ENCODE measurements at places on chromosomes 6 and 20.

GRCh38 chr6:37491171-37491829 is 8.4 kb downstream of the CCDC167 start:
- DNase-seq: no peak

- DNase-seq: no peak
Measured at GRCh38 chr20:51831866-51832265, 29.5 kb upstream of the SALL4 start.

- DNase-seq: no peak
Measured at GRCh38 chr20:54193817-54194216, 14.1 kb upstream of the PFDN4 start.

DNA sequence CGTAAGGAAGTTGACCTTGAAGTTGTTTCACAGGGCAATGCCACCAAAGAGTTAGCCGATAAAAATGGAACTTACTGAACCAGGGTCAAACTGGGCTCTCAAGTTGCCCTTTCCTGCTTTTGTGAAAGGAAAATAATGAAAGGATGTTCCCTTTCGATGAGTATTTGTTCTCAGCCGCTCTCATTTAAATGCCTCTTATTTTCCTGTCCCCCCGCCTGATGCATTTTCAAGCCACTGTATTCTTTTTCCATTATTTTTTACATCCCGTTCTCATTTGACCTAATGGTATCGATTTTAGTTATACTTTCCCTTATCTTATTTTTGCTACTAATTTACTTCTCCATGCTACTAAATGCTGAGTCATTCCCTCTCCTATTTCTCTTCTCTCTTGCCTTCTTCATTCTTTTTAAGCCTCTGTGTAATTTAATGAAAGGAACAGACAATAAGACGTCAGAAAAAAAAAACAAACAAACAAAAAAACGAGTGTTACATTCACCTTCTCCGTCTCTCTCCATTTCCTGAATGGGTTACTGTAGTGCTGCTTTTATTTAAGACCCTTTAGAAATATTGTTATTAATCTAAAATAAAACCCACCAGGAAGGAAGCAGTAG is 655 bp upstream of the NDUFAF4 start:
- no peak for DNase-seq

DNA sequence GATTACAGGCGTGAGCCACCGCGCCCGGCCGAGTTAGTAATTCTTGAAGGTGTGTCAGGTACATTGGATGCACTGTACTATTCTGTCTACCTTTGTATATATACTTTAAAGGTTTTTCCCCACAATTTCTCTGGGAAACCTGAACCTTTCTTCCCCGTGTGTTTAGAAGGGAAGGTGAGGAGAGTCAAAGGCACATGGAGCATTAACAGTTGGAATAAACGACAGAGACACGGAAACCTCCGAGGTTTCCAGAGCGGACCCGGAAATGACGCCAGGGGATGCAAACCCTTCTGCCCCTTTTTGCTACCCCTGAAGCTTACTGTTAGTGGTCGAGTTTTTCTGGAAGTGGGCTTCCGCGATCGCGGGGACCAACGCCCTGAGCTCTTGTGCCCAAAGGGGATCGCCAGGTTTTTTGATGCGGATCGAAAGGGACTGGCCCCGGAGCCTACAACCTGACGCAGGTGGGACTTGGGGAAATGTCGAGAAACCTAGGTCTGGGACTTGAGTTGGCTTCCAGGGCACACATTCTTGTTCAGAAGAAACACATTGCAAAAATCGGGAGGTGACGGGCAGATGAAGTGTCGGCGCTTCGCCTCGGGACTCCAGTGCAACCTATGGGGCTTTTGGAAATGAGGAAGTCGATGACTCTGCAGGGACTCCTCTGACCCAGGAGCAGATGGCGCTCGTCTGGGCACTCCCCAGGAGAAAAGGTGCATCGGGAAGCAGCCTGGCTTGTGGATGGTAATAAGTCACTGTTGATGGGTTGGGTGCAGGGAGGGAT is 218.2 kb downstream of the OR2B2 start:
- peak; percentile 84 for DNase-seq

DNA sequence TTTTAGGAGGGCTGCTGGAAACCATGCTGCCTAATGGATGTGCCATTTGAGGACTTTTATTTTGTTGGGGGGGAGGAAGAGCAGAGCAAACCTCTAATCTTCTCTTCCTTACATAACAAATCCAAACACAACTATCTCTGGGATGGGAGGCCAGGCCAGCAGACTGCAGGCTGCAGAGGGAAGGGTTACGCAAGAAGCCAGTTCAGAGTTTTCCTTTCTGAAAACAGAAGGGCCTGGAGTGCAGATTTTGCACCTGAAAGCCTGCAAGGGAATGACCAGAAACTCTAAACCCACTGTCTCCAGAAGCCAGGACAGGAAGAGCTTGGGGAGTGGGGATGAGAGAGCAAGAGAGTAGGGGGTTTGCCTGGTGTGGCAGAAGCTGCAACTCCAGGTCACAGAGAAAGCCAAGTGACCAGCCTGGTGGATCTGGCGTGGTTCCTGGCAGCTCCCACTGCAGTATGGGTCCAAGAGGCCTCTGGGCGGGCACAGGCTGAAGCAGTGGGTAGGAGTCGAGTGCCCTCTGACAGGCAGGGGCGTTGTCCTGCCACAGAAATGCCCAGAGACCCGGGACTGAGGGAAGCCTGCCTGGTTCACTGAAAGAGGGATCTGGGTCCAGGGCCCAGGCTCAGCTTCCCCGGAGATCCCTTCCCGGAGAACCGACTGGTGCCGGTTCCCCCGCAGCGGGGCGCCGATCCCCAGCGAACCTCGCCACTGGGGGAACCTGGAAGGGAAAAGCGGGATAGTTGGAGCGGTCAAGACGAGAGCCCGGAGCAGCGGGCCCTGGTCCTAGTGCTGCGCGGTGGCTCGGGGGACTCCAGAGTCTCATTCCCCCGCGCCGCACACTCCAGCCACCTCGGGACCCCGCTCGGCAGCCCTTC is 6.7 kb downstream of the MAFB start:
- DNase-seq: peak; percentile 57

DNA sequence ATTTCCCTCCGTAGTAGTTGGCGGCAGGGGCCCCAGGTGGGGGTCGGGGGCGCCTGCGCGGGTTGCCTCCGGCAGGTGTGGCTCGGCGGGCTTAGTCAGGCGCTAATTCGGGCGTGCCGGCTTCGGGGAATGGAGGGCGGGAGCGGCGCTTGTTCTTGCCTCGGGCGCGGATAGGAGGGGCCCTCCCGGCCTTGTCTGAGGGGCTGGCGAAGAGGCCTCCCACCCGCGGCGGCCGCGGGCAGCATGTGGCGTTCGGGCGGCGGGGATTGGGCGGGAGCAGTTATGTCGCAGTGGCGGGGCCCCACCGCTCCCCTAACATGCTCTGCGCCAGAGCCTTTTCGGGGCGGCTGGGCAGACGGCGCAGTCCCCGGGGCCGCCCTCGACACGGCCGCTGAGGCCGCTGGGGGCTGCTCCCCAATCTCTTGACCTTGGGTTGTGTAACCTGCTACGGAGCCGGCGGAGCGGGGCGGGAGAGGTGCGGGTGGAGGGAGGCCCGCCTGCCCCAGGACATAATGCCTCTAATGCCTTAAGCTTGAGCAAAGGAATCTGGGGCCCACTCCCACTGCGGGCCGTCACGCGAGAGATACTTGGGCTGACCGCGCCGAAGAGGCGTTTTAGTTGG is 1.1 kb downstream of the AMD1 start:
- peak; percentile 77 for DNase-seq

DNA sequence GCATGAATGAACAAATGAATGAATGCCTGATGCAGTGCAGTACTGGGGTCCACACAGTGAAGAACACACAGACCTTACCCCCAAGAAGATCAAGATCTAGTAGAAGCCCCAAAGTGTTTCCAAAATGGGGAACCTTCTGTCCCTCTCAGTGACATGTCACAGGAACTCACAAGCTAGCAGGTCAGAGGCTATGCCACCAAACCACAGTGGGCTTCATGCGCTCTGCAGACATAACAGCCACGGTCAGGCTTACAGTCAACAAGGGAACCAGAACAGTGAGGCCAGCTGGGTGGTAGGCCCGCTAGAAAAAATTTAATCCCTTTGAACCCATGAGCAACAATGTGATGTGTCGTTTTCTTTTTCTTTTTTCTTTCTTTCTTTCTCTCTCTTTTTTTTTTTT is 20.2 kb upstream of the ARFGEF2 start:
- DNase-seq: no peak

GRCh38 chr20:14902432-14903089 is 565.1 kb upstream of the FLRT3 start:
- DNase-seq: no peak

DNA sequence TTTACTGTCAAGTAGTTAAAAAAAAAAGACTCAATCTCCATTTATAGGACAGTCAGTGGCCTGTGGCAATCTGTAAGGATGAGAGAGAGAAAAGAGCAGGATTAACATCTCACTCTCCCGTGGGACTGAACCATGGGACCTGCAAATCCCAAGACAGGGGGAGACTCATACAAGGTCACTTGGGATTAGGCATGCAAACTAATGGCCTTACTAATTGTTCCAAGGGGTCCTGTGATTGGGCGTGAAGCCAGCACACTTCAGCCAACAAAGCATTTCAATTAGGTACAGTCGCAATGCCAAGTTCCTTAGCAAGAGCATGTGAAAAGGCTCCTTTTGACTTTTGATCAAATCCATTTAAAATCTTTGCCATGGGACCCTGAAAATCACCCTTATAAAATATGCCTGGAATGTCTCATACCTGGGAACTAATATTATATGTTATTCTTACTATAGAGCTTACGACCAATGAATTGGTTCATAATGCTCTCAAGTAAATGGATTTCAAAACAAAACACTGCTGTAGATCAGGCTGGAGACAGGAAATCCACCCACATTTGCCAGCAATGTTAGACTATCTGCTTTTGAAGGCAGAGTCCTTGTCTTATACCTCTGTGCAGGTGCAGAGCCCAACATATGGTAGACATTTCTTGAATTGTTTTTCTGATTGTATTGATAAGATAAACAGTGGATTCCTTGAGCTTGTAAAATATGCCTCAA is 412.5 kb downstream of the GJA1 start:
- peak; percentile 83 for DNase-seq

DNA sequence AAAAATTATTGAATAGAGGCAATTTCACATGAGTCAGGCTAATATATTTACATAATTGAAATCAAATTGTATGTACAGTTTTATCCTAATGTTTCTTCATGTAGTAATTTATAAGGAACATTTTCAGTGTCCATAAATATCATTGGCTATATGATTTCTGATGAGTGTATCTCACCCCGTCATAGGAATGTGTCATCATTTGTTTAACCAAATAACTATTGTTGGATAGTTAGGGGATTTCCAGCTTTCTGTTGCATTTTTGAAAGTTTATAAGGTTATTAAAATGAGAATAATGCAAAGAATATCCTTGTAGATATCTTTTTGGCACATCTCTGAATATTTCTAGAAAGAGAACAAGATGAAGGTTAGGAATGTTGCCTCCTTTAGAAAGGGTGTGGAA is 39.0 kb downstream of the SYTL3 start:
- DNase-seq: no peak

GRCh38 chr6:24766680-24767462 is 7.9 kb upstream of the GMNN start:
- DNase-seq: no peak

GRCh38 chr6:106746652-106747051 is 117.3 kb downstream of the QRSL1 start:
- no peak for DNase-seq

GRCh38 chr6:106117579-106117978 is 31.4 kb downstream of the PRDM1 start:
- DNase-seq: no peak

- no peak for DNase-seq
Measured at GRCh38 chr6:155004017-155004416, 8.9 kb downstream of the TIAM2 start.

GRCh38 chr6:149566410-149567193 is 427 bp downstream of the GINM1 start:
- DNase-seq: peak; percentile 87

DNA sequence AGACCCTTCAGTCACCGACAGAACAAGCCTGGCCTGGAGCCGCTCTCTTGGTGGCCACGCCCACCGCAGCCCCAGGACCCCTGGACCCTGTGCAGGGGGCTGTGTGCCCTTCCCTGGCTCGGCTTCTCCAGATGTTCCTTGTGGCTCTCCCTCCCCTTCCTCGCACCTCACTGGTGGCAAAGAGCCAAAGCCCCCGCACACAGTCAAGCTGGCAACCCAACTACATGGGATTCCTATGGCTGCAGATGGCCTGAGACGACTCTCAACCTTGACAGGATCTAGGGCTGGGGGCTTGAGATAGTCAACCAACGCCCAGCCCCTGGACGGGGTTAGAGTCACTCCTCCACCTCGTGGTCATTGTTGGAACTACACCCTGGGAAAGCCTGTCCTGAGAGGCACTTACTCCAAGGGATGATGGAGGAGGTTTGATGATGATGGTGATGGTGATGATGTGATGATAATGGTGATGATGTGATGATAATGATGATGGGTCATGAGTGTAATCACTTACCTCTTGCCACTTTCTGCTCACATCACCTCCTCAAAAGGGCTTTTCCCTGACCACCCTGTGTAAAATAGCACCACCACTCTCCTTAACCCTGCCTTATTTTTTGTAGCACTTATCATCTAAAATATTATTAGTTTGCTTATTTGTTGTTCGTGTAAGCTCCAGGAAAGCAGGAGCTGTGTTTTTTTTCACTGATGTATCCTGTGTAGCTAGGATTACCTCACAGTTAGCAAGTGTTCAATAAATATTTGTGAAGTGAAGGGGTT is 278.4 kb downstream of the LRFN2 start:
- DNase-seq: peak; percentile 97

DNA sequence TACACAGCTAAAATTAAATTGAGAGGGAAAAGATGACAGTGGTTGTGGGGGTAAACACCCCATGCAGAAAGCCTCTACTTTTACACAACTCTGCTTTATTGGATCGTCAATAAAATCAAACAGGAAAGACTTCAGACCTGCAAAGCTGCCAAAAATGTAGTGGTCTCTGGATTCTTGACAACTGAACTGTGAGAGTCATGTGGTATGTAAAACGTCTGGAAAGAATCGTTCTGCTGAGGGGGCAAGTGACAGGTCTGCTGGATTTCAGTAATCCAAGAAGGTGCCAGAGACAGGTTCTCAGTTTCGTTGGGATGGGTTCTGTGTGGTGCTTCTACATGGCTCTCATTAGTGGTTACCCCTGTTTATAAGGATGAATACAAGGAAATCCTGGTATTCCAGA is 63.3 kb downstream of the TSPYL4 start:
- no peak for DNase-seq

GRCh38 chr6:50836231-50836630 is 17.6 kb downstream of the TFAP2B start:
- DNase-seq: no peak

GRCh38 chr6:42436825-42437224 is 14.9 kb downstream of the TRERF1 start:
- DNase-seq: no peak

GRCh38 chr6:21752054-21752811 is 158.7 kb downstream of the SOX4 start:
- DNase-seq: no peak

Data from endodermal cell (in vitro differentiated cells).